Activated CD4-positive, alpha-beta T cell treated with anti-CD3 and anti-CD28 coated beads for 1 hour (primary cell): ENCODE measurements at places on chromosomes 12 and 14.

DNA sequence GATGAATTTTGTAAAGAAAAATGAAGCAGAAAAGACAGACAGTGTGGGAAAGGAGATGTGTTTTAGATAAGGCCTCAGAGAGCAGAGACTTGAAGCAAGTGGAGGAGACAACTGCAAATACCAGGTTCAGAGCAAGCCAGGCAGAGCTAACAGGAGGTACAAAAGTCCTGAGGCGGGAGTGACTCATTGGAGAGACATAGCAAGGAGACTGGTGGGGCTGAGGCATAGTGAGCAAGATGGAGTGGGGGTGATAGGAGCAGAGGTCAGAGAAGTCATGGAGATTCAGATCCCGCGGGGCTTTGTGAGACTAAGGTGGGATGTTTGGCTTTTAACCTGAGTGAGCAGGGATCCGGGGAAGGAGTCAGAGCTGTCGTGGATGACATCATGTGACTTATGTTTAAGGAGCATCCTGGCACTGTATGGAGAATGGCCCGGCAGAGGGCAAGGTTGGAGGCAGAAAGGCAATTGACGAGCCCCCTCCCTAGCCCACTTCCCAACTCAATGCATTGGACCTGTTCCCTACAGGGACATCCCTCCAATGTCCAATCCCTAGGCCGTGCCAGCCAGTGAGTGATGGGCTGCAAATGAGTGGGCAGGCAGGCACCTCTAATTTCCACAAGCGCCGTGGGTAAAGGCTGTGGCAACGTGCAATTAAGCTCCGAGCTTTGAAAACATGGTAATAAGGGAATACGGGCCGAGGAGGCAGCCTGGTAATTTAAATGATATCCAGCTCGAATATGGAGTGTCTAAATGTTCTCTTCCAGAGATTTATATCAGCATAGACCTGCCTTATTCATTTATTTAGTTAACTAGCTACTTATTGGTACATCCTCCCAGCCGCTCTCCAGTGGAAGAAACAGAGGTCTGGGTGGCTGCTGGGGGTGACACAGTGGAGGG lies 206.8 kb upstream of the LHX5 start:
- no peak for DNase-seq

DNA sequence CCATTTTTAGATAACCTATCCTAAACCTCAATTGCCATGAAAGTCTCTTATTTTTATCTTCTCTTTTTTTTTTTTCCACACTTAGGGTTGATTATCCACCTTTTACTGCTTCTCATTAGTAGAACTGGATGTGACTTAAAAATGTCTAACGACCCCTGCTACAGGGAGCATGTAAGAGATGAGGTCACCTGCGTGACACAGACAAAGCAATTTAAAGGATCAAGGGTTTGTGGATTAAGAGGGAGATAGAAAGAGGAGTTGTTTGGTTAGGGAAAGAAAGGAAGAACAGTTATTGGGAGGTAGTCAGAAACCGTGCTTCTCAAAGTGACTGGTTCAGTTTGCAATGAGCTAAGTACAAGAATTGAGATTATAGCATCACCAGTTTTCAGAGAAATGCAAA lies 239.1 kb downstream of the ALX1 start:
- no peak for DNase-seq

GRCh38 chr14:52332269-52332668 lies 18.2 kb downstream of the PTGER2 start:
- DNase-seq = no peak

DNA sequence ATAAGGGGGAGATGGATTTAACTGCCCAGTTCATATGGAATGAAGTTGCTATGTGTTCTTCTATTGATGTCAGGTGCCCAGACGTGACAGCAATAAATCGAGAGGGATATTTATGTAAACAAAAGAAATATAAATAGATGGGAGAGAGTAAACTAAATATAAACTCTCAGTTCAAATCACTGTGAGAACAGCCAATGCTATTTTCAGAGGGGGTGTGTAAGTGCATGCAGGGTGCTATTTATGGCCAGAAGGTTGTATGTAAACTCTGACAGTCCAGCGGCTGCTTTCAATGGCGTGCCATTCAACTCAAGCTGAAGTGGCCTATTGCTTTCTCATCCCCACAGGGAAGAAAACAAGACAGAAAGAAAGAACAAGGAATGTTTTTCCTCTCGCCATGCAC lies 127.2 kb downstream of the KCNA5 start:
- no peak for DNase-seq
